Fibroblast of skin of right quadriceps (primary cell): ENCODE measurements at places on chromosomes 2 and 18.

DNA sequence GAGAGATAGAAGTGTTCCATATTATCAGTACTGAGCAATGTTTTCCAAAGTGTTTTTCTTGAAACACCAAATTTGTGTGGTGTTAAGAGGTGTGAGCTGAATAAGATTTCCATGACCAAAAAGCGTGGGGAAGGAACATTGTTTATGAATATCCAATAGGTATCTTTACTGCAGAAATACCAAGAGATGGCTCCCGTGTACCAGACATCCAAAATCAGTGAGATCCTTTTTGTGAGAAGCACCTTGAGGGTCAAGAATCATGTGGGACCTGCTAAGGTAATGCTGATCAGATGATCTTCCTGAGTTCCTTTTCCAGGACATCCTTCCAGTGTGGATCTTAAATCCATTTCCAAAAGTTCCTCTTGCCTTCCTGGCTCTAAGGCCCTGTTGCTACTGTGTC, 246.0 kb downstream of the MYO3B start:
- DNase-seq, result no peak

DNA sequence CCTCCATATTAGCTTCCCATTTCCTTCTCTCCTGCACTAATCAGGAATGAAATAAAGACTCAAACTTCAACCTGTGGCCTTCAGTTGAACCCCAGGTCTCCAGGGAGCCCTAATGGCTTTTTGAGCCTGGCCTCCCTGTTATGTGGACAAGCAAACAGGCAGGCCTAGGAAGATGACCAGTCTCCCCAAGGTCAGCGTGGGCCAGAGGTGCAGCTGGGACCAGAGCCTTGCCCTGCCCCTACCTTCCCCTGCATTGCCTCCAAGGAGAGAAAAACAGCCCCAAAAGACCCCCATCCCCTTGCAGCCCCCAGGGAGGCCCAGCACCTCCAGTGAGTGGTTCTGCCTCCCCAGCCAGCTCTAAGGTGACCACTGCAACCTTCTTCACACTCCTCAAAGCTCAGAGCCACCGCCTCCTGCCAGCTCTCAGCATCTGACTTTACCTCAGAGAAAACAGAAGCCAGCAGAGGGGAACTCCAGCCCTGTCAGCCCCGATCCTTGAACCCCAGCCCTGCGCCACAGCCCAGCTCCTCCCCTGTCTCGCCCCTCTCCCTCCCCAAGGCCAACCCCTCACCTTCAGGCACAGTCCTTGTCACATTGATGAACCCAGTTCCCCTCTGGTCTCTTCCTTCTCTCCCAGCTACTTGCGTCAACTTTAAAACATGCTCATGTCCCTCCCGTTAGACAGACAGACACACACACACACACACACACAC, 59.5 kb upstream of the ID2 start:
- no peak for DNase-seq

- DNase-seq, result no peak
Measured at GRCh38 chr2:223909001-223909741, 36.0 kb downstream of the WDFY1 start.

GRCh38 chr2:24592441-24593100, 101.5 kb downstream of the NCOA1 start:
- DNase-seq, result no peak

- DNase-seq, result peak; percentile 35
Measured at GRCh38 chr18:61203151-61203550, 130.1 kb upstream of the CDH20 start.

DNA sequence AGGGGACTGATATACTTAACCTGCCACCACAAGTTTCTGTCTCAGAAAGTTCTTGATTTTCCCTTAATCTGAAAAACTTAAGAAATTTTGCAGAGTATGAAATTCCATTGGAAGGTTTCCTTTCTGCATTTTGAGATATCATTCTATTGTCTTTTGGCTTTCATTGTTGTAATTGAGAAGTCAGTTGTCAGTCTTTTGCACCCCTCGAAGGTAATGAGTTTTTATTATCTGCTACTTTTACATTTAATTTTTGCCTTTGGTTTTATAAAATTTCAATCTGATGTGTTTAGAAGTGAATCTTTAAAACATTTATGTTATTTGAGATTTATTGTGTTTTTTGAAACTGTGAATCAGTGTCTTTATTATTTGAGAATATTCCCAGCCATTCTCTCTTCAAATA, 4.8 kb upstream of the IL36A start:
- DNase-seq, result no peak

- peak; percentile 82 for DNase-seq
Measured at GRCh38 chr2:10302479-10303180, at the start of gene HPCAL1. TSS of gene HPCAL1 (plus strand) at chr2:10302904. CDS start at chr2:10419758, 116,854 bp downstream.

DNA sequence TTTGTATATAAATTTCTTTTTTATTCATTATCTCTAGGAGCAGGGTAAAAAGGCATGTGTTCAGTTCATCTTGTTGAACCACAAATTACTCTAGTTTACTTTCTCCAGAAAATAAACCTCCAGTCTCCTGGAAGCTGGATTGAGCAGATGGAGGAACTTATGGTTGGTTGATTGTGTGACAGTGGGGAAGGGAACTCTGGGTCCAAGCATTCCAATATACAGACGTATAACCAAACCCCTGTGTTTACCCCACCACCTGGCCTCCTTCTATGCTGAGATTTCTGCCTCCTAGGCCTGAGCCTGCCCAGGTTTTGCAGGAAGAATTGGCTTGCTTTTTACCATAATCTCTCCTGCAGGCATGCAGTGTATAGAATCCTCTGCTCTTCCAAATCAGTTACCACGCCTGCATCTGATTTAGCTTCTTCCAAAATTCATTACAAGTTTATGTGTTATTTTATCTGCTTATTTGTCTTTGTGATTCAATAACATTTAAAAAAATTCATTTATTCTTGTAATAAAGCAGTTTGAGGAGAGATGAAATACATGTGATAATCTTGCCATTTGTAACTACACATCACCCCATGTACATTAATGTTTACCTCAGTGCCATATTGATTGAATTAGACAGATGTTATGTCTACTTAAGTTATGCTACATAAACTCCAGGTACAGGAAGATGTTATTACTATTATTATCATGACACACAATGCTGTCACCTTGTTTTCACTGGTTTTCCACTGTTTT, 2.5 kb upstream of the RAB27B start:
- DNase-seq, result no peak
